H4 (cell line): ENCODE measurements at places on chromosomes 7 and 10. TPM values are rescaled to one million over a fixed set of nuclear protein-coding genes. Genes with fewer than 3 reads are reported as not detected.

Gene PNLIPRP2
- total RNA-seq, result not detected in 2 replicates

DNA sequence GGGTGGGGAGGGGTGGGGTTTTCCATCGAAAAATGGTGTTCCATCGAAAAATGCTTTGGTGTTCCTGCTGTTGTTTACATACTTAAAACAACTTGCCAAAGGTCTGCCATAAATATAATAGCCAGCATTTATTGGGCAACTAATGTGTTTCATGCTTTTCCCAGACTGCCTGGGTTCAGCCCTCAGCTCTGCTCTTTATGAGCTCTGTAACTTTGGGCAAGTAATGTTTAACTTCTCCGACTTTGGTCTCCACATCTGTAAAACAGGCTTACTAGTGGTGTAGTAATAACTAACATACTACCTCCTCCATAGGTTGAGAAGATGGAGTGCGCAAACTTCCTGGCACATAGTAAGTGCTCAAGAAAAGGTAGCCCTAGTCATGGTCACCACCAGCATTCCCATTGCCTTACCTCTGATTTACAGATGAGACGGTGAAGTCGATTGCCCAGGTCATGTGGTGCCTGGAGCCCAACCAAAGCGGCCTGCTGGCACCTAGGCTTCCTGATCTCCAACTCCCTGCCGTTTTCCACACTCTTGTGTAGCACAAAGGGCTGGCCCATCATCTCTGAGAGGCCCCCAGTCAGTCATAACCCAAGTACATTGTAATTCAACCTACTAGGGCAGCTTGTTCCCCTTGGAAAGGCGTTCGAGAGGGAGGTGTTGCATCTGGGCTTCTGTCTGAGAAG, 8.9 kb downstream of the ZMIZ1 start:
- no peak for DNase-seq

Gene CAPZA2
- total RNA-seq, result 120 and 139 TPM in 2 replicates

DNA sequence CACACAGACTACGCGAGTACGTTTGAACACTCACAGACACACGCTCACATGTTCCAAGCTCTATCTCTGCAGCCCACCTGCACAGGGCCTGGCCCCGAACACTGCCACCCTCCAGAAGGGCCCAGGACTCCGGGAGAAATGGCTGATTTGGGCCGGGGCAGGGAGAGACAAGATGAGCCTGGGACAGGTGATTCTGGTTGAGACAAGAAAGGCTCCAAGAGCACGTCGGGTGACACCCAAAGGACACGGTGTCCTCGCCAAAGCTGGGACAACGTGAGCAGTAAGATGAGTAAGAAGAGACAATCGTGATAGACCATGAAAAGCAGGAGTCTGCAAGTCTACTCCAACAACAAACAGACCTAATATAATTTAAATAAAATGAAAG, 9.2 kb downstream of the GPER1 start:
- no peak for DNase-seq
